ENCODE measurements at places on chromosomes 16 and 17.

DNA sequence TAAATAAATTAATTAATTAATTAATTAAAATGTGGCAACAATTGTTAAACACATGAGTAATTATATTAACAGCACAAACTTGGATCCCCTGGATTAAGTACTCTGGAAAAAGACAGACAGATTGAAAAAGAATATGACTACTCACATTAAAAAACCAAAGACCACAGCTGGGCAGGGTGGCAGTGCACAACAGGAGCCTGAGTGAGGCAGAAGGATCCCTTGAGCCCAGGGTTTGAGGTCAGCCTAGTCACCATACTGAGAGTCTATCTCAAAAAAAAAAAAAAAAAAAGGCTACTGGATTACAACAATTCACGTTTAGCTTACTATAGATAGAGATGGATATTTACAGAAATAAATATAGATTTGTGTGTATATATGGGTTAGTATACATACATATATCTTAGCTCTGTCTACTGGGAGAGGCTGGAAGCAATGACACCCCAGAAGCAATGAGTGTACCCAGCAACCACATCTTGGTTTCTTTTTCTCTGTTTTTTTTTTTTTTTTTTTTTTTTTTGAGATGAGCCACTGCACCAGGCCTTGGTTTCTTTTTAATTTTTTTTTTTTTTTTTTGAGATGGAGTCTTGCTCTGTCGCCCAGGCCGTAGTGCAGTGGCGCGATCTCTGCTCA lies 10.6 kb upstream of the SUZ12 start:
- no peak for DNase-seq

GRCh38 chr16:81521141-81521626 lies 76.6 kb downstream of the CMIP start:
- DNase-seq: peak; percentile 50

DNA sequence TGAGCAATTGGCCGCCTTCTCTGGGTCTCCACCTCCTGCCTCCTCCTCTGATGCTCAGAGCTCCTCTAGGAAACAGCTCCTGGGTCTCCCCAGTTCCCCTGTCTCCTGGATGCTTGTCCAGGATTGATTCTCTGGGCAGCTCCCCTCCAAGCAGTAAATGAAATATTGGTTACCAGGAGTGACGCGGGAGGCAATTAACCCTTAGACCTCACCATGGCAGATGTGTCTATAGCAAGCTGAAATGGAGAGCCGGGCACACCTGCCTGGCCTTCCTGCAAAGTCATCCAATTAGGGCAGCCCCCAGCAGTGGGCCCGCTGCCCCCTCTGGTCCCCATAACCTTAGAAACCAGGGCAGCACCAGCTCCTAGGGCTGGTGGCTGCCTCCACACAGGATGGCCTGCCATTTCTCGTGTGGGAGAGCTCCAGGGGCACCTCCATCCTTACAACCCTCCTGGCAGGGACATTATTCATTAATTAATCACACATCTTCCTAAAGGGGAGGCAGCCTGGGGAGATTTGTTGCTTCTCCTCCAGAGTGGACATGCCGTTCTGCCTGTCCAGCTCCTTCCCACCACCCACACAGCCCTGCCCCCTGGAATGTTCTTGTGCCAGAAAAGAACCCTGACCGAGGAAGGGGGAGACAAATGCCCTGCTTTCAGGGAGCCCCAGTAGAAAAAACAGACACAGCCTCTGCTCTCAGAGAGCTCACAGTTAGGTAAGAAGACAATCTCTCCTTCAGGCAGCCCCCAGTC lies 8.3 kb upstream of the KIF18B start:
- DNase-seq: no peak

- no peak for DNase-seq
Observed at GRCh38 chr17:45101883-45102811, 30.2 kb downstream of the PLCD3 start.

- no peak for DNase-seq
Observed at GRCh38 chr16:3317315-3317999, 12.2 kb downstream of the ZNF75A start.

GRCh38 chr17:45110676-45111611 lies 21.4 kb downstream of the PLCD3 start:
- no peak for DNase-seq

GRCh38 chr17:74637265-74637664 lies 13.7 kb upstream of the CD300E start:
- DNase-seq: no peak

GRCh38 chr16:27316038-27316680 lies 2.4 kb downstream of the IL4R start:
- DNase-seq: no peak

- DNase-seq: no peak
Observed at GRCh38 chr17:48297825-48298224, 132.2 kb downstream of the SKAP1 start.

GRCh38 chr17:8820311-8821010 lies 21.3 kb upstream of the MFSD6L start:
- DNase-seq: no peak

GRCh38 chr17:44209786-44210341 lies 9.6 kb downstream of the UBTF start:
- DNase-seq: no peak

DNA sequence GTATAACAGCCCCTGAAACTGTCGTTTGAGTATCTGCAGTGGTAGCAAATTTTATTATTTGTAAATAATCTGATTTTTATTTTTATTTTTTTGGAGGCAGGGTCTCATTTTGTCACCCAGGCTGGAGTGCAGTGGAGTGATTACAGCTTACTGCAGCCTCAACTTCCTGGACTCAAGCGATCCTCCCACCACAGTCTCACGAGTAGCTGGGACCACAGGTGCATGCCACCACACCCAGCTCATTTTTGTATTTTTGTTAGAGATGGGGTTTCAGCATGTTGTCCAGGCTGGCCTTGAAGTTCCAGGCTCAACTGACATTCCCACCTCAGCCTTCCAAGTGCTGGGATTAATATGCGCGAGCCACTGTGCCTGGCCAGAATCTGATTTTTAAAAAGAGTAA lies 2.8 kb downstream of the NDEL1 start:
- no peak for DNase-seq

DNA sequence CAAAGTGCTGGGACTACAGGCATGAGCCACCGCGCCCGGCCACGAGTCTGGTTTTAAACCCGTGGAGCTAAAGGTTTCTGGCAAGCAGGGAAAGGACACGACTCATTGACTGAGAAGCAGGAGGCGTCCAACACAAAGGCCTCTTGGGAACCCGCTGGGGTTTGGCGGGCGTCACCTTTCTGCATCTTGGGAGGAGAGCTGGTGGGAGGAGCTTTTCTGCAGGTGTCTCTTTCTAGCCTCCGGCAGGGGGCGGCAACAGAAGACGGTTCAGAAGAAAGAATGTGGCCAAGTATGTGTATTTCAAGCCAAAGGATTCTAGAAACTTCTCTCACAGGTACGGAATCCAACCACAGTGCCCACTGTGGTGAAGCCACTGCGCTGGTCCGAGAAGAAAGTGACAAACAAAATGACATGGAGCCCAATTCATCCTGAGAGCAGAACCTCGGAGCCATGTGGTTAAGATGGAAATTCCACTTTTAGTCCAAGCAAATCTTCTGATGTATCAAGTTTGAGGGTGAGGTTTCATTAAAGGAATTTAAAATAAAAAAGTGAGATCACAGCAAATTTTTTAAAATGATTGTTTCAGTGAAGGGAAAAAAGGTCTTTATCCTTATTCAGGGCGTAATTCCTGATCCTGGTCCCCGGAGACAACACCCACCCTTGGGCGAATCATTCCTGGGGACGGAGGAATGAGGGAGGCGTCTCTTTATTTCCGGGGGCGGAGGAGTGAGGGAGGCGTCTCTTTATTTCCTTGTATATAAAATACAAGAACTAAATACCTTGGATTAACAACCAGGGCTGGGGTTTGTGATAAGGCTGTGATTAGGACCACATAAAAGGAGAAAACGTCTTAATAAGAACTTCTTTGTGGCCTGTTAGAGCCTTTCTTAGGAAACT lies 97.6 kb downstream of the MRM3 start:
- peak; percentile 15 for DNase-seq

DNA sequence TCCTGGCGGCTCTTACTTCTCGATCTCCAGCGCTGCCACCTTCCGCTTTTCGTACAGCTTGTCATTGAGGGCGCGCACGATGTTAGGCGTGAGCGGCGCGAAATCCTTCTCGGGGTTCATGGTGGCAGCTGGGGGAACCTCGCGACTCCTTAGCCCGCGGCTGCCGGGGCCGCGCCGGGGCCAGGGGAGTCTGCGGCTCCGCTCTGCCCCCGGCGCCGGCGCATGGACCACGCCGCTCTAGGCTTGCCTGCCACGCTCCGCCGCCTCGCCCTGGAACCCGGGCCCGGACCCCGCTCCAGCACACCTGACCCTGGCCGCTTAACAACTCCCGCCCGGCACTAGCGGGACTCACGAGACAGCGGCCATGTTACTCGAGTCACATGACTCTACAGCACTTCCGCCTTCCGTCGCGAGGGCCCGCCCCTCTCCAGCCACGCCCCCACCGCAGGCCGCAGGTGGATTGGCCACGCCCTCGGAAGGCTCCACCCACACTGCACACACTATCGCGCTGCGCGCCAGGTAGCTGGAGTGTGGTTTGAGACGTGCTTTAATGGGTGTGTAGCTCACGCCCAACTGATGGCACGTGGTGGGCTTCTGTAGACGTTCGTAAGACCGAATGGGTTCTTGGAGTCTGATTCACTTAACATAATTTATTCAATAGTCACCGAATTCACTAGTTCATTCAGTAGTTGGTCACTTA lies at the start of gene VAC14:
VAC14 (minus strand) TSS at position 378 of the 700 bp plus-strand sequence; CDS start at position 120, 258 bp downstream.
- DNase-seq: peak; percentile 93

- no peak for DNase-seq
Observed at GRCh38 chr17:1153795-1154546, 25.8 kb downstream of the ABR start.

GRCh38 chr16:88369447-88370008 lies 13.2 kb upstream of the ZNF469 start:
- no peak for DNase-seq

GRCh38 chr16:27333104-27333503 lies 19.3 kb downstream of the IL4R start:
- DNase-seq: no peak

- no peak for DNase-seq
Observed at GRCh38 chr17:72118335-72119076, 2.3 kb upstream of the SOX9 start.

GRCh38 chr17:49575679-49576087 lies at the start of gene NXPH3:
Gene NXPH3 (plus strand): TSS chr17:49575871. CDS start chr17:49576220, 349 bp downstream.
- peak; percentile 37 for DNase-seq

- no peak for DNase-seq
Observed at GRCh38 chr17:76417499-76418143, 33.2 kb downstream of the SPHK1 start.

DNA sequence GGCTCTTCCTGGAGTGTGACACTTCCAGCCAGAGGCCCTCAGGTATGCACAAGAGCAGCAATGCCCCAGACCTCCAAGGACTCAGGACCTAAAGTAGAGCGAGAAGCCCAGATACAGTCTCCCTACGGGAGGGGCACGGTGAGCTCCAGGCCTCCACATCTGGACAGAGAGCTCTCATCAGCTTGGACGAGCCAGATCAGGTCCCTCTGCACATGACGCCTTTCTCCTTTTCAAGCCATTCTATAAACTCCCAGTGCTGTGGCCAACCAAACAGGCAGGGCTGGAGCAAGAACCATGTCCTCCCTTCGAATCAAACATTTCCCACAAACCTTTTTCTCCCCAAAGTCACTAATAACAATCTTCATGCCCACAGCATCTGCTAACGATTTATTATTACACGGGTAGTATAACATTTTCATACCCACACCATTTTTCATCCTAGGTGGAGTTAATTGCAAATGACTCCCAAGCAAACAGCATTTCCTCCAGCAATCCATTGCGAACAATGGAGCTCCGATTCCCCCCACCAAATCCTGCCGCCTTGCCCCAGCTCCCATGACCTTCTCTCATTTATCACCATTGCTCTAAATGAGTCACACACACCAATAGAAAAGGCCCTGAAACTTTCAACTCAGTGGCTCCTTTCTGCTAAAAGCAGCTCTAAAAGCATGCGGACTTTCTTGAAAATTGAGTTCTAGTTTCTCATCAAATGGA lies 24.2 kb upstream of the NLRP1 start:
- no peak for DNase-seq
